ENCODE measurements at places on chromosomes 16 and 17.

- DNase-seq, result no peak
Measured at GRCh38 chr16:6682142-6682811, 650.4 kb upstream of the RBFOX1 start.

DNA sequence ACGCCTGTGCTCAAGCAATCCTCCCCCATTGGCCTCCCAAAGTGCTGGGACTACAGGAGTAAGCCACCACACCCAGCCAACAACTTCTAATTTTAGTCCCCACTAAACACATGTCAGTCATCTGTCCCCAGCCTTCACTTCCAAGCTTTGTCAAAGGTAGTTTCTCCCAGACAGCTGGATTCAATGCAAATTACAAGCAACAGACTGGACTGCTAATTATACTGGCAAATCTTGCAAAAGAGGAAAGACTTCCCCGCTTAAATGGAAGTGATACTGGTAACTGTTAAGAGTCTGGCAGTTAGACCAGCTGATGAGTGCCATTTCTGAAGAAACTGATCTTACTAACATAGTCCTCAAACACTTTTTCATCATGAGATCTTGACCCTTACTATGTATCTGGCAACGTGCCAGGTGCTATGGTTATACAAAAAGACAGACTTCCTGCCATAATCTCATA, 8.2 kb upstream of the GGA2 start:
- DNase-seq, result no peak

DNA sequence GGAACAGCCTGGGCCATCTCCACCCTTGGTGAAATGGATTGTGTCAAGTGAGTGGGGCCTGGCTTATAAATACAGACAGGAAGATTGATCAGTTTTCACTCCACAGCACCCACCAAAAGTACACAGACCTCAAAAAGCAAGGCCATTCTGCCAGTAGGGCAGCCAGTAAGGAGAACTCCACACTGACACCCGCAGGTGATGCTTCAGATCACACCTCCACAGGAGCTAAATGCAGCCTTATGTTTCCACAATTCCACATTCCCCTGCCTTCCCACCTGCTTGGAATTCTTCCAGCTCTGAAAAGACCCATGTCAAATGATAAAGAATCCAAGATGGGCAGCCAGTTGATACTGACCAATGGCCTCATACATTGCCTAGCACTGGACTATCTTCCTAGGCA, 191.1 kb downstream of the ZFHX3 start:
- DNase-seq, result no peak

DNA sequence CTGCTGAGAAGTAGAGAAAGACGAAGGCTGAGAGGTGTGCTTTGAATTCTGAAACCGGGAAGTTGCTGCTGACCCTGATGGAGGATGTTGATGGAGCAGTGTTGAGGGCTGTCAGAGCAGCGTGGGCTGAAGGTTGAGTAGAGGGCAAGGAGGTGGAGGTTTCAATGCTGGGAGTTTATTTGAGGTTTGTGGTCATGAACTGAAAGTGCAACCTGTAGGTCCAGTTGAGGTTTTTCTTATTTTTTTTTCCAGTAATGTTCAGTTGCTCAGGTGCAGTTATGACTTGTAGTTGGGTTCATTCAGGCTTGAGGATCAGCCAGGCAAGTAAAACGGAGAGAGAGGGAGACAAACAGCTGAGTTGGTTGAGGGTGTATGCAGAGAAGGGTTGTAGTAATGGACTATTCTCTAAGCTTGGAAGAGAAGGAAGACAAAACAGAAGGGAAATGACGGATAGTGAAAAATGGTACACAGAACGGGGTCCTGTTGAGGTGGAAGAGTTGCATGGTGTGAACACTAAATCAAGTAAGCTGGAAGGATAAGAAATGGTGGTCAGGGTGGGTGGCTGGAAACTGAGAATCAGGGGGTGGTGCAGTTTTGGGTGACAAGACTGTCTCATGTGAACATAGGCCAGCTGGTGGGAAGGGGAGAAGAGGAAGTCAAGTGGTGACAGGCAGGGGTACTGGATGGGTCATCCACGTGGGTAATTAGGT, 8.7 kb upstream of the UBE2G1 start:
- peak; percentile 49 for DNase-seq

DNA sequence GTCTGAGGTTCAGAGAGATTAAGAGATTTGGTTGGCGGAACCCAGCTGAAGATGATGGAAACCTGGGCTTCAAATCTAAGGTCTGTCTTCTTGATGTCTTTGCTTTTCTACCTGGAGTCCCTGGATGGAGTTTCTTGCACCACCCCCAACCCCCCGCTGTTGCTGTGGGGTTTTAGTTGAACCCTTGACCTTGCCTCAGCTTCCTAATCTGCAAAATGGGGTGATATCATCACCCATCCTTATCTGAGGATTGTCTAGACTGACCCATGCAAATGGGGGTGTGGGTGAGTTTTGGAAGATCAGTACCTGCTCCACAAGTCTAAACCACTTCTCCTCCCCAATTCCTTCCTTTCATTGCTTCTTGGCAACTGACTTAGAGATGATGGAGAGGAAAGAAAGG, 9.0 kb upstream of the CMIP start:
- DNase-seq, result no peak

GRCh38 chr16:81569361-81570034, 124.9 kb downstream of the CMIP start:
- DNase-seq, result no peak

- DNase-seq, result no peak
Measured at GRCh38 chr17:1590029-1590746, 27.6 kb upstream of the PITPNA start.

GRCh38 chr16:56576585-56577299, 11.9 kb downstream of the MT4 start:
- peak; percentile 60 for DNase-seq

DNA sequence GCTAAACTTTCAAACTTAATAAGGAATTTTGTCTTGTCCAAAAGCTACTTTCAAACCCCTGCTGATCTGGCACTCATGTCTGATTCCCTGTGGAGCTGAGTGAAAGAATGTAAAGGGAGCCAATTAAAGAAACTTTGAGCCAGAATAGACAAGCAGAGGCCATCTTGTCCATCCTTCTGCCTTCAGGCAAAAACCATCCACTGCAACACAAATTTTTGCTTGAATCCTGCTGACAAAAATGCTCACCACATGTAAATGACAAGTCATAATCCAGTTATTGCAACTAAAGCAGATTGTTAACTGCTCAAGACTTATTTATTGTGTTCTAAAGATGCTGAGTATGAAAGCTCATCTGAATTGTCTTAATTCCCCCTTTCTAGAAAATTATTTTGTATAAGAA, 124.0 kb upstream of the HLF start:
- DNase-seq, result no peak

DNA sequence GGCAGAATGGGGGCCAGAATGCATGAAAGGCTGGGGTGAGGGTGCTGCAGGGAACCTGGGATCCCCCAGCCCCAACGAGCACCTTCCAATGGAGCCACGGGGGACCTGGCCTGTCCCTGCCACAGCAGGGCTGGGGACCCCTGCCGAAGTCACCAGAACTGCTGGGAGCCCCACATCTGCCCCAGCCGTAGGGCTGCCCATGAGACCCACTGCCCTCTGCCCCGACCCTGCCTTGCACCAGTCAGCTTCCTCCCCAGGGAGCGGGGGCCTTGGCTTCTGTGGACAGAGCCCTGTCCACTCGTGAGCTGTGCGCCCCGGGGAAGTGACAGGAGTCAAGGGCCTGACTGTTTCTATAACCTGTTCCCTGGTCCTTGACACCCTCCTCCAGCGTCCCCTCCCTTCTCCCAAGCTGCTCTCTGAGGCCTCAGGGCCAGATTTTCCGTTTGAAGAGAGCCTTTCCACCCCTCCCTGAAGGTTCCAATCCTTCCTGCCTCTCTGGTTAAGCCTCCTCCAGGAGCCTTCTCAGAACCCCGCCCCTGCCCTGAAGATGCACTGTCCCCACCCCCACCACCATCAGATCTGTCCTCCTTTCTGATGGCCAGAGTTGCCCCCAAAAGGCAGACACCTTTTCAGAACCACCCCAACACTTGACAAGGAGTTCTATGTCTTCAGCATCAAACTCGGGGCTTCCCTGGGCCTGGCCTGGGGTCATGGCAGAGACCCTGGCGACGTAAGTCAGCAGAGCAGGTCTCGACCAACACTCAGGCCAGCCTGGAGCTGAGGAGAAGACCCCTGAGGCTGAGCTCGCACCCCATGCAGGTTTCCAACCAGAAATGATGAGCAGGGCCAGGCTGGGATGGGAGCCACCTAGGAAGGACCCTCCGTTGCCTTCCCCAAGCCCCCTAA, 10.7 kb upstream of the PRR29 start:
- no peak for DNase-seq

GRCh38 chr16:54363766-54364165, 77.2 kb upstream of the IRX3 start:
- no peak for DNase-seq

DNA sequence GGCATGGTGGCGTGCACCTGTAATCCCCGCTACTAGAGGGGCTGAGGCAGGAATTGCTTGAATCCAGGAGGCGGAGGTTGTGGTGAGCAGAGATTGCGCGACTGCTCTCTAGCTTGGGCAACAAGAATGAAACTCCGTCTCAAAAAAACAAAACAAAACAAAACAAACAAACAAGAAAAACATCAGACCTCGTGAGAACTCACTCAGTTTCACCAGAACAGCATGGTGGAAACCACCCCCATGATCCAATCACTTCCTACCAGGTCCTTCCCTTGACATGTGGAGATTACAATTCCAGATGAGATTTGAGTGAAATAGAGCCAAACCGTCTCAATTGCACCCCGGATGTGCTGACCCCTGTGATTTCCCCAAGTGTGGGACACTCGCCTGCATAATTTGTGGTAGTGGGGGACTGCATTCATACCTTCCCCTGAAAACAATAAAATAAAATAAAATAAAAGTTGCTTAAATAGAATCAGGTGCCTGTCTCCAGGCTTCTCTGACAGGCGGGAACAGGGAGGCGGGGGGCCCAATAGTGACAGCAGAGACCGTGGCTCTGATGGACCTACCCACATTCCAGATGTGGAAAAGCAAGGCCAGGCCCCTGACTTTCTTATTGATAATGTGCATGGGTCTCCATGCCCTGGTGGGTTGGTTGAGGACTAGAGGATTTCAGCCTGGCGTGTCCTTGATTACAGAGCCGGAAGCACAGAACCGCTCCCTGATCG, 13.1 kb downstream of the ZSCAN10 start:
- DNase-seq, result no peak

- no peak for DNase-seq
Measured at GRCh38 chr17:81898029-81898866, 3.8 kb upstream of the NPB start.

DNA sequence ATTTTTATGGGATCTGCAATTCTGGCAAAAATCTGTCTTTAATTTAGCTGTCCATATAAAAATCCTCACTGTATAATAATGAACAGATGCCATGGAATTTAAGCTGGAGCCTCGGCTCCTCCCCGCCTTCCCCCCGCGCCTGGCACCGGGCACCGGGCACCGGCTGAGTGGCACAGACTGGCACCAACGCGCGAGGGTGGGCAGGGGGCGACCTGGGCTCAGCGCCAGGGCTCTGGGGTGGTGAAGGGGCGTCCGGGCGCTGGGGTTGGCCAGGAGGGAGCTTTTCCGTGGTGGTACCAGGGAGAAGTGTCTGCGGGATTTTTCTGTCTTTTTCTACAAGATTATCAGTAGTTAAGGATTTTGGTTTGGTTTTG, 9.1 kb downstream of the NEUROD2 start:
- DNase-seq, result no peak

GRCh38 chr17:28372945-28373274, 1.4 kb downstream of the SARM1 start:
- no peak for DNase-seq
